ENCODE measurements at places on chromosomes 1 and 21.

DNA sequence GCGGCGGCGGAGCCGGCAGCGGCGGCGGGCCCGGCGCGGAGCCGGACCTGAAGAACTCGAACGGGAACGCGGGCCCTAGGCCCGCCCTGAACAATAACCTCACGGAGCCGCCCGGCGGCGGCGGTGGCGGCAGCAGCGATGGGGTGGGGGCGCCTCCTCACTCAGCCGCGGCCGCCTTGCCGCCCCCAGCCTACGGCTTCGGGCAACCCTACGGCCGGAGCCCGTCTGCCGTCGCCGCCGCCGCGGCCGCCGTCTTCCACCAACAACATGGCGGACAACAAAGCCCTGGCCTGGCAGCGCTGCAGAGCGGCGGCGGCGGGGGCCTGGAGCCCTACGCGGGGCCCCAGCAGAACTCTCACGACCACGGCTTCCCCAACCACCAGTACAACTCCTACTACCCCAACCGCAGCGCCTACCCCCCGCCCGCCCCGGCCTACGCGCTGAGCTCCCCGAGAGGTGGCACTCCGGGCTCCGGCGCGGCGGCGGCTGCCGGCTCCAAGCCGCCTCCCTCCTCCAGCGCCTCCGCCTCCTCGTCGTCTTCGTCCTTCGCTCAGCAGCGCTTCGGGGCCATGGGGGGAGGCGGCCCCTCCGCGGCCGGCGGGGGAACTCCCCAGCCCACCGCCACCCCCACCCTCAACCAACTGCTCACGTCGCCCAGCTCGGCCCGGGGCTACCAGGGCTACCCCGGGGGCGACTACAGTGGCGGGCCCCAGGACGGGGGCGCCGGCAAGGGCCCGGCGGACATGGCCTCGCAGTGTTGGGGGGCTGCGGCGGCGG, 1.0 kb downstream of the ARID1A start:
- peak; percentile 62 for DNase-seq

DNA sequence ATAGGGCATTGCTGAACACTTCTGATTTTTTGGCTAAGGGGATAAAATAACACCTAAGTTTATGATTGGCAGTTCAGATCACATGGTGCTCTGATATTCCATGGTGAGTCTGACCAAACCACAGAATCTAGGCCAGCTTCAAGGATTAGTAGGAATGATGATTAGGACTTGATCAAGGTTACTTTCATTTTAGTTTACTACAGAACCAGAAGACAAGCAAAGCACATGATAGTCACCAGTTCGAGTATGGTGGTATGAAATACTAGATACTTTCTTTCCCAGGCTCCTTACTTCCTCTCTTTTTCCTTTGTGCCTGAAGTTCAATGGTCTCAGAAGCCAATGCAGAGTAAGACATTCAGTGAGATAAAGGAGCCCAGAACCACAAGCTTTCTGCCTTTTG, 26.6 kb downstream of the S100A10 start:
- DNase-seq = no peak

GRCh38 chr1:153735090-153735420, 7.2 kb downstream of the INTS3 start:
- DNase-seq = no peak

DNA sequence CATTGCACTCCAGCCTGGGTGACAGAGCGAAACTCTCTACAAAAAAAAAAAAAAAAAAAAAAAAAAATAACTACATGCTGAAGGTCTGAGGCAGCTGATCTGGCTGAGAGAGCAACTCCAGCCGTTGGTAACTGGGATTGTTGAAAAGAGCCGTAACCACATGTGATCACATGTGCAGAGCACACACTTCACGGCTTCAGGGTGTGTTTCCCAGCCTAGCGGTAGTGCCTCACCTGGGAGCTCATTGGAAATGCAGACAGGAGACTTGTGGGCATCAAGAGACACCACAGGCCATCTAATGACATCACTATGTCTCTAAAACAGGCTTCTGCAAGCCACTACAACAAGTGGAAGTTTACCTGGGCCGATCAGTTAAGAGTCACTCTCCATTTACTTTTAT, 11.8 kb upstream of the OTUD7B start:
- DNase-seq = no peak

DNA sequence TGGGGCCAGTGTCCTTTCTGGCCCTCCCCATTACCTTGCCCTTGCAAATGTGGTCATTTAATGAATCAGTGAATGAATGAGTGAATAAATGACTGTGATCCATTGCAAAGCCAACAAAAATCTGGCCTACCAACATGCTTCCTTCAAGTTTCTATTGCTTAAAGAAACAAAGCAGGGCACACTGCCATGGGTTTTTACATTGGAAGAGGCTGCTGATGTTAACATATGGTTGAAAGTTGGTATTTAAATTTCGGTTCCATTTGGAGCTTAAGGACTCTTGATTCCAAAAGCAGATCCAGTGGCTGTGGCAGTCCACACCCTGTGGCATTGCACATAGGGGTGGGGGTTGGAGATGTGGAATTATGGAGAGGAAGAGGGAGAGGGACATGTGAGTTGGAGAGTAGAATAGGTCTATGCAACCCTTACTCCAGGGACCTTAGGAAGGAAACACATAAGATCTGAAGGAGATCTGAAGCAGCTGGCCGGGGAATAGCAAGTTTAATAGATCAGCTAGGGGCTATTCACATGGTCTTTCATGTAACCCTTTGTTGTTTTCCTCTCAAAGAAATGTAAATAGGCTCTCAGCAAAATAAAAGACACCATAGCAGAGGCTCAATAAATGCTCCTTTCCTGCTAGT, 7.2 kb downstream of the ABCA4 start:
- DNase-seq = no peak

DNA sequence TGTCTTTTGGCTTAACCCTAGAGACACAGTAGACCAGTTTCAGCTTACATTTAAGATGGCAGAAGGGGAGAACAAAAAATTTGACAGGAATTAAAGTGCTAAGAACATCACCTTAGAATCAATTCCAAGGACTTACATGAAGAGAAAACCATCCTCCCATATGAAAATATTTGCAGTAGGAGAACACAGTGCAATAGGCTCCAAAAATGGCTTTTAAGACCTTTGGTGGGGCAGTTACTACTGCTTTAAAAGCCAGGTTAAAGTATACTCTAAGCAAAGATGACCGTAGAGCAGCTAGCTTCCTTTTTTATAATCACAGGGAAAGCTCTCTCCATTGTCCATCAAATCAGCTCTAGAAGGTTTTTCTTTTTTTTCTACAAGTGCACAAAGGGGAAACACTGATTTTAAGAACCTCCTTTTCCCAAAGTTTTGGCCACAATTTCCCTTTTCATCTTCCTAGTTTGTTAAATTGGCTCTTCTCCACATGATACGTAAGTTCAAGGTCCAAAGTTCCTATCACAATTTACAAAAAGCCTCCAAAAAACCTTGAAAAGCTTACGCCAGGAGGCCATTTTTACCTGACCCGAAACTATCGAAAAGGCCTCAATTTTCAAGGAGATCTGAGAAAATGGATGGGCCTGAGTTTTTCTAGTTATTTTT, 3.3 kb downstream of the TXNIP start:
- no peak for DNase-seq

GRCh38 chr1:15966956-15967344, 9.0 kb downstream of the ZBTB17 start:
- DNase-seq = no peak

GRCh38 chr1:100474834-100475233, 63.1 kb upstream of the GPR88 start:
- no peak for DNase-seq

DNA sequence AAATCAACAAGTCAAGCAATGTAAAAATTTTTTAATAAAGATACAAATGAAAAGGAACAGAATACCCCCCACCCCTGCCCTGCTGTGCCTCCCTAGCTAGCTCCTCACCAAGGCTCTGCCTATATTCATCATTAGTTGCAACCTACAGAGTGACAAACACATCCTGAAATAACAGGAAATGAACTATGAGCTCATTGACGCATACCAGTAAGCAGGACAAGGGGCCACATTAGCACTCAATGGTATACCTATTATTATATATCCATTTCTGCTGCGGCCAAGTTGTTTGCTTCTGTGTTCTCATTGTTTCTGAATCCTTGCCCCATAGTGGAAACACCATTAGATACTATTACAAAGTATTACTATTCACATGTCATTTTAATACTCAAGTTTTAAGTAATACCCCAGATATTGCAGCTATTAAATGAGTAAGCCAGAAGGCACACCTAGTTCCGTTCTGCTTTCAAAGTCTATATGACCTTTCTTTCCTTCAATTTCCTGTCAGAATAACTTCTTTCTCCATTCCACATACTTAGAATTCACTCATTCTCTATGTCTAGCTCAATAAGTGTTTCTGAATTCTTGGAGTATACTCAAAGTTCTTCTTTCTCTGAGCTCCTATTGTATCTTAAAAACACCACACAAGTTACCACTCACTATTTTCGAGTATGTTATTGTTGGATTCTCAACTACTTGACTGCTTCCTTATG, 1214.9 kb downstream of the PLA2G4A start:
- no peak for DNase-seq

- no peak for DNase-seq
These were observed 19.8 kb downstream of the SLC25A33 start for GRCh38 chr1:9558946-9559545.

GRCh38 chr1:185864889-185865517, 130.8 kb downstream of the HMCN1 start:
- DNase-seq = no peak

GRCh38 chr1:90220941-90221693, 226.2 kb downstream of the ZNF326 start:
- DNase-seq = no peak

- DNase-seq = no peak
These were observed 35.6 kb upstream of the C21orf91 start for GRCh38 chr21:17854745-17855144.

- peak; percentile 36 for DNase-seq
These were observed 6.7 kb downstream of the UROD start for GRCh38 chr1:45018599-45019230.

DNA sequence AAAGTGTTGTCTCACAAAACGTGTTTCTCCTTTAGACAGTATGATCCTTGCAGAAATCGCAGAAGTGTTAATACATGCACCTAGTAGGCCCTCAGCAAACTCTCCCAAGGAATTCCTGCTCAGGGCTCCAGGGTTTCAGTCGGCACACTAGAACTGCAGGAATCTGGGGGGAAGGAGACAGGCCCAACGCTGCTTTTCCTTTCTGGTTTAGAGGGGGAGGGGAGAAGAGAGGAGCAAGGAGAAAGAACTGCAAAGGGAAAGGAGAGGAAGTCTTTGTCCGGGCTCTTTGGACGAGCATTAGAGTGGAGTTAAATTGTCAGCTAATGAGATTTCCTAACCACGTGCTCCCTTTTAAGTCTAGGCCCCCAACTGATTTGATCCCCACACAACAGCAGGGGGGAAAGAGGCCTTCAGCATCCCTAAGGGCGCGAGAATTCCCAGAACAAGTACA, 103.7 kb upstream of the SOD1 start:
- DNase-seq = no peak

- no peak for DNase-seq
These were observed 57.3 kb upstream of the SSBP3 start for GRCh38 chr1:54463259-54464030.

DNA sequence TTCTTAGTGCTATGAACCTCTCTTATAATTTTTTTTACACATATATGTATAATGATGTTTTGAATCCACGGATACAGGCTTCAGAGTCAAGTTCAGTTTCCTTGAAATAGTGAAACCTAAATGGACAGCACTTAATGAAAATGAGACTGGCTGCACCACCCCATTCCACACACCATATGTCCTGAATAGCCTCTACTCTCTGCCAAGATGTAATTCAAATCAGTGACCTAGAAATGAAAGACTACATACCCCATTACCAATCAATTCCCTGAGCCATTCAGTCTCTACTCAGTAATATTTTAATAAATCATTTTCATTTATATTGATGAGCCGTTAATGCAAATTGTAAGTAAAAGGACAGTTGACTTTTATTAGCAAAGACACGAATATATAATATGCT, 614.9 kb upstream of the TMPRSS15 start:
- DNase-seq = no peak

DNA sequence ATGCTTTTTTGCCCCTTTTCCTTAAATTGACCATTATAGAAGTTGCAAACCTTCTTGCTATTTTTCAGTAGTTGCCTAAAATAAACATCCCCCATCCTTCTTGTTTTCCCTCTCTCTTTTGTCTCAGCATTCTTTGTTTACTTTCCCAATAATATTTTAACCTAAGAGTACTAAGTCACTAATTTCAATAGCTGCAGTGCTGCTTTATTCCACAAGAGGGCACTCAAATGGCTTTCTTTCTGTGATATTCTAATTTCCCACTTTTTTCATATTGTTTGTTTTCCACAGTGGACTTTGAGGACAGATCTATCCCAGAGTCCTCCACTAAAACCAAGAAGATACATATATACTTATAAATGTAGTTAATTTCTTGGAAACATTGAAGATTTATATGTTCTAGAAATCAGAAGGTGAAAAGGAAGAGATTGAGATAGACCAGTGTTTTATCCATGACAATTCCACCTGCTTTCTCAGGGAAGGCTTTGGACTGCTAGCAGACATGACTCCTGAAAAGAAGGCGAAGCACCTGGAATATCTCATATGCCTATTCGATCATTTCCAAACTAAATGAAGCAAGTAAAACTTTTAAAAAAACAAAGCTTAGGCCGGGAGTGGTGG, 104.8 kb upstream of the GRIK1 start:
- no peak for DNase-seq

- no peak for DNase-seq
These were observed 12.1 kb upstream of the PIGV start for GRCh38 chr1:26775666-26776065.

DNA sequence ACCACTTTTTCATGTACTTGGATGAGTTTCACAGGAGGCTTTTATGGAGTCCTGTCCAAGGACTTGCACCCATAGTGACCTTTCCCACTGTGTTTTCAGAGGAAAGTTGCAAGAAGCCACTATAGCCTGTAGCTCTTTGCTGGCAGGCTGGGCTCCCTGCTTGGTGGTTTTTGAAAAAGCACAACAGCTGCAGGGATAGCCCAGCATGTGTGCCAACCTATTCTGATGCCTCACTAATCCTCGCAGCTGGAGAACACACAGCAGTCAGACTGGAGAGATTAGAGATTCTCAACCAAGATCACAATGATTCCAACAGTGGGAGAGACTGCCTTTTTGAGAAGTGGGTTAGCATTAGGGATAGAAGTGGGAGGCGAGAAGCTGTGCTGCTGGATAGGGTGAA, 24.1 kb upstream of the ARHGEF11 start:
- DNase-seq = no peak

GRCh38 chr1:174652569-174653280, 205.0 kb downstream of the GPR52 start:
- no peak for DNase-seq

DNA sequence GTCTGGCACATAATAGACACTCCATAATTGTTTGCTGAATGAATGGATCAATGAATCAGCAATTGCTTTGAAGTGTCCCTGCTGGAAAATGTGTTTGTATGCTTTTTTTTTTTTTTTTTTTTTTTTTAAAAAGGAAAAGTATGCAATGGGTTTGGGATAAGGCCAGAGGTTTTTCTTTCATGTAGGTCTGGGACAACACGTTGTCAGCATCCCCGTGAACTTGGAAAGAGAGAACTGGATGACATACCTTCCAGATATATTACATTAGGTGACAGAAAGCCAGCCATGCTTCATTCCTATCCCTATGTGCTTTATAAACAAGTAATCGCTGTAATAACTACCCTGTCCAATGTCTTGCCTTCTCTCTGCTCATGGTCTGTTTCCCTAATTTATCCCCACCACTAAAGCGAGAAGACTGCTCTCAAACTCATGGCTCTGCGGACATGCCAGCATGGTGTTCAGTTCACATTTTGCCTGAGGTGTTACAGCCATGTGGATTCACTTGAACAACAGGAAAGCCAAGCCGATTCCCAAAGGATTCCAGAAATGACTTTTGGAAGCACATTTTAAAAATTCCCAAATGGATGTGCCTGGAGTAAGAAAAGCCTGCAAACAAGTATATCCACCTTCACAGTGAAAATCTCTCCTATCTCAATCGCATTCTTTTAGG, 34.8 kb upstream of the GREM2 start:
- DNase-seq = no peak
